CD4-positive, alpha-beta memory T cell (primary cell): ENCODE measurements at places on chromosomes 3 and 15. TPM values are rescaled to one million over a fixed set of nuclear protein-coding genes. Genes with fewer than 3 reads are reported as not detected.

- DNase-seq: no peak
These were observed 3.4 kb upstream of the OGG1 start for GRCh38 chr3:9746330-9746729.

The LRRC31 gene
- total RNA-seq: not detected

DNA sequence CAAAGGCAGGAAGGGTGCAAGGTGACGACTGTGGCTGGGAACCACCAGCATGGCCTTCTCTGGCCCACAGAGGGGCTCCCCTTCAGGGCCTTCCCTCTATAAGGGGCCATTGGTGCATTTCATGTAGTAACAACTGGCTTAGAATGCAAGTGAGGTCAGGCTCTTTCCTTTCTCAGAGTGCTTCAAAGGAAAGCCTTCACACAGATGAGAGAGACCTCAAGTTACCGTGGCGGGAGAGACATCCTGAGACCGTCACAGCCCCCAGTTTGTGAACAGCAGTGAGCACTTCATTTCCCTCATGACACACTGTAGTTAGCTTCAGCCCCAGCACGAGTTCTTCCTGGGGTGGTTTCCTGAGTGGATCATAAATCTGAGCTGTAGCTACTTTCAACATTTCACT is 96.6 kb upstream of the LIMD1 start:
- peak; percentile 42 for DNase-seq

The DAZL gene
- total RNA-seq: not detected

GRCh38 chr3:190586631-190587011 is 72.7 kb downstream of the IL1RAP start:
- DNase-seq: peak; percentile 20

- DNase-seq: no peak
These were observed 188.3 kb downstream of the ECT2 start for GRCh38 chr3:172938788-172939187.

- no peak for DNase-seq
These were observed 113.7 kb upstream of the RPL32 start for GRCh38 chr3:12954891-12955650.

DNA sequence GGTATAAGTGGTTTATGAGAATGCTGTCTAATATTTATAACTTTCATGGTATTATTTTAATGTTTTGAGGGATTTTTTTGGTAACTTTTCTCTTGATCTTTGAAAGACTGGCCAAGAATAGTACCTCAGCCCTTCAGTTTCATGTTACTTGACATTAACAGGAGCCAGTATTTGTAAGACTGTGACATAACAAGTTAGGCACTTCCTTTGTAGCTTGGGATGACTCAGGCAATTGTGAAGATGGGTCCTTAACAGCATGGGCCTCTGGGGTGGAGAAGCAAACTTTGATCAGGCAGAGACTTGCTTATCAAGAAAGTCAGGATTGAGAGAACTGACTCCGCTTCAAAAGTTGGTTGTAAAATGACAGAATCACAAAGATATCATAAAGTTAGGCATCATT is 9.5 kb downstream of the LRRC49 start:
- DNase-seq: no peak

- peak; percentile 53 for DNase-seq
These were observed 8.6 kb downstream of the PODXL2 start for GRCh38 chr3:127637546-127637945.

DNA sequence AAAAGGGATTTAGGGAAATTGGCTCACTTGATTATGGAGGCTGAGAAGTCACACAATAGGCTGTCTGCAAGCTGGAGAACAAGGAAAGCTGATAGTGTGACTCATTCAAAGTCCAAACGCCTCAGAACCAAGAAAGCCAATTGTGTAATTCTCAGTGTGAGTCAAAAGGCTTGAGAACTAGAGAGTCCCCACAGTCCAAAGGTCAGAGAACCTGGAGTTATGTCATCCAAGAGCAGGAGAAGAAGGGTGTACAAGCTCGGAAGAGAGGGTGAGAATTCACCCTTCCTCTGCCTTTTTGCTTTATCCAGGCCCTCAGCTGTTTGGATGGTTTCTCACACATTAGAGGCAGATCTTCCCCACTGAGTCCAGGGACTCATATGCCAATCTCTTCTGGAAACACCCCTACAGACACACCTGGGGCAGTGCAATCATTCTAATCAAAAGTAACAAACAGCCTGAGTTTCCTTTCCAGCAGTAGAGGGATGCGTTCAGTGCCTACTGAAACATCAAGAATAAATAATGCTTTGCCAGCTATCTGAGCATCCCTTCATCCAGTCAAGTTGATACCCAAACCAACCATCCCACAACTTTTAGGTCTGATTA is 271.5 kb downstream of the SATB1 start:
- no peak for DNase-seq

The SRGAP3 gene
- 2.4 TPM for total RNA-seq

DNA sequence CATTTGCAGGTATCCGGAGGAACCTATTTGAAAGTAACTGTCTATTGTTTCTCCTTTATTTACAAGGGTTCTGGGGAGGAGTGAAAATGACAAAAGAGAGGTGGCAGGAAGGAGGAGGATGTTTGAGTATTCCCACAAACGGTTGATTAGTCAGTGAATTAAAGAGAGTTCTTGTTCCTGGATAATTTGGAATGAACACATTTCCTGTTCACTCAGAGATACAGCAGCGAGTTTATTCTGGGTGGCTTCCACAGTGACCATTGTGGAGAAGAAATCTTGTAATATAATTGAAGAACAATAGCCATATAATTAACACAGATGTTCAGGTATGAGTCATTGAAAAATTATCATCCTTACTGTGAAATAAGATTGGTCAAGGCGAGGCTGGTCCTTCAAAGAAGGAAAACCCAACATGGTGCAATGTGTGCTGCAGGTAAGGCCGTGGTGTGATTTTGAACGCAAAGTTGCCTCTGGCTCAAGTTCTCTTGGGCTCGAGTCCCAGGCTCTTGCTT is 77.3 kb downstream of the NFKBIZ start:
- DNase-seq: no peak

The PLCB2 gene
- 211 TPM for total RNA-seq

DNA sequence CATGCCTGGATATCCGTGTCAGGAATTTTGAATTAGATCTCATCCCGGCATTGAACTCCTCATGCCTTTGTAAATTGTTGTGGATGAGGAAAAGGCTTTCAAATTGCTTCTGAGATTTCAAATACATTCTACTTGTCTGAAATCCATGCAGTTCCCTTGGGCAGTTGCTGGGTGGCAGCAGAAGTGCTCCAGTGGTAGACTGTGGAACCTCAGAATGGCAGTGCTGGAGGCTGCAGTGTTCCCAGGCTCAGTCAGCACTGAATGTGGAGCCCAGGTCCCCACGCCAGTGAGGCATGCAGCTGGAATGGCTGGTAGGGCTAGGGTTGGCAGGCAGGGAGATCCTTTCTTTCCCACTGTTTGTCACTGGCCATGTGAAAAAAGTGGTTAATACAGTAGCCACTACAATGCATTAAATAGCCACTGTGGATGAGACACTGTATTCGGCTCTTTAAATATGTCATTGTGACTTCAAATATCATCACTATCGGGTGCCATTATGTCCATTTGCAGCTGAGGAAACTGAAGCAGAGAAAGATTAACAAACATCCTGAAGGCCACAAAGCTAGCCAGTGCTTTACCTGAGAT is 98.6 kb downstream of the TPRG1 start:
- peak; percentile 34 for DNase-seq

The TFRC gene
- 63.2 TPM for total RNA-seq

DNA sequence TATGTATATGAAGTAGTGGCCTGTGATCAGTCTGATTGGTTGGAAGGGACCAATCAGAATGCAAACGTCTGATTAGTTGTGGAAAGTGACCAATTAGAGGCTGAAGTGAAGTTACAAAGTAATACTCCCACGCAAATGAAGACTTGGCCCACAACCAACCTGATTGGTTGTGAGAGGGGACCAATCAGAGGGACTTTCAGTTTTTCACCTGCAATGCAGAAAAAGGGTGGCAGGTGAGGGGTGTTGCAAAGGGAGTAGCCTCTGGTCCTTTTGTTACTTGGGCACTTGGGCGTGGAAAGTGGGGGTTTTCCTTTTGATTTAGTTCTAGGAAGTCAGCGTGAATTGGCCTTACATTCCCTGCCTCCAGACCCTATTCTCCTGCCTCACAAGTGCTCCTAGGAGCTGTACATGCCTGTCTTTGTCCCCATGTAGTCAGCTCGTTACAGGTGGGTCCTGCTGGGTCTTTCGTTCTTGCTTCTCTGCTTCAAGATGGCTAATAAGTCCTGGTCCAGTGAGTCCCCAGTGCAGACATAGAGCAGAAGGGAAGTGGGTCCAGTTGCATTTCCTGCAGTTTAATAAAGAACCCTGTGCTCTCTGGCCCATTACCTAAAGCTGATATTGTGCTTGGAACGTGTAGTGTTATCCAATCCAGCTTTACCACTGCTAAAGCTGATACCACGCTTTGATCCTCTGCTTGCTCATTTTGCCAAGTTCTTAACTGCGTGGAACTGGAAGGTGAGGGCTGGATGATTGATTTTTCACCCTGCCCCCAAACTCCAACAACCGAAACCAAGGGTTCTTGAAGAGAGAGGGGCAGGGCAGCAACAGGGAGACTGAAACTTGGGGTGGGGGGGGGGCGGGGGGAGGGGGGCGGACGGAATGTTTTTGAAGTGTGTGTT is 46.0 kb upstream of the CD47 start:
- no peak for DNase-seq

DNA sequence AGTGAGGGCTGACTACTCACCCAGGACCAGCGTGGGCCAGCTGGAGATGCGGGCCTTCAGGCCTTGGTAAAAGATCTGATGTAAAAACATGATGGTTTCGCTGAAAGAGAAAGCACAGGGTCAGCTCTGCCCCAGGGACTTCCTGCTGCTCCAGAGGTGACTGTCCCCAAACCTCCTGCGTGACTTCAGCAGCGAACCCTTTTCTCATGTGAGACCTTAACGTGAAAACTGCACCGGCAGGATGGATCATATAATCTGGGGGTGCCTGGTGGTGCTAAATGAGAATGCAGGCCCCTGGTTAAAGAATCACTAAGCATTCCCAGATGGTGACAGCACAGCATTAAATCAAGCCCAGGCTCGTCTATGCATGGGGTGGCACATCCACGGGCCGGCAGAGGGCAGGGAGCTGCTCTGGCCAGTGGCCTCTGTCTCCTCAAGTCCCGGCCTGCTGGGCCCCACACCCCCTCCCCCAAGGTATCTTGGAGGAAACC is 55.4 kb downstream of the RASGRF1 start:
- DNase-seq: no peak

The ANKUB1 gene
- total RNA-seq: not detected

The GNAT1 gene
- not detected for total RNA-seq

The ABHD14A gene
- 23.7 TPM for total RNA-seq

The RPL29 gene
- 1,270 TPM for total RNA-seq

The TUSC7 gene
- not detected for total RNA-seq

The SPTSSB gene
- total RNA-seq: not detected

DNA sequence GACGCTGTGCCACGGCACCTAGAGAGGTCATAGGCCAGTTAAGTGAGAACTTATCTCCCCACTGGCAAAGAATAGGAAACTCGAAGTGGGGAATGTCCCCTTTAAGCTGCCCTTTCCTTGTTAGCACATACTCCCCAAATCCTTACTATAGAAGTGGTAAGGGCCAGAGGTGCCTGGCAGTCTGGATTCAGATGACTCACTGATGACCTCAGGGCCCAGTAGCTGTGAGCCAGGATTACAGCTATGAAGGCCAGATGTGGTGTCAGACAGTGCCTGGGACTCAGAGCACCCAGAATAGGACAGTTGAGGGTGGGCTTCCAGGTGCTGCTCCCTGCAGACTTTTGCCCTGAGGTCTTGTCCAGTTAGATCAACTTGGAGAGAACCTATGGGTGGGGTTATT is 37.7 kb downstream of the PDIA5 start:
- DNase-seq: no peak

GRCh38 chr3:58299839-58300516 is 6.1 kb upstream of the RPP14 start:
- DNase-seq: no peak

GRCh38 chr3:125316949-125317348 is 58.2 kb downstream of the ZNF148 start:
- no peak for DNase-seq

The CD86 gene
- 0.58 TPM for total RNA-seq

The RCCD1 gene
- 14.0 TPM for total RNA-seq

GRCh38 chr15:71043373-71043772 is 71.9 kb upstream of the THSD4 start:
- DNase-seq: no peak
